ENCODE measurements at places on chromosomes 2 and 18.

DNA sequence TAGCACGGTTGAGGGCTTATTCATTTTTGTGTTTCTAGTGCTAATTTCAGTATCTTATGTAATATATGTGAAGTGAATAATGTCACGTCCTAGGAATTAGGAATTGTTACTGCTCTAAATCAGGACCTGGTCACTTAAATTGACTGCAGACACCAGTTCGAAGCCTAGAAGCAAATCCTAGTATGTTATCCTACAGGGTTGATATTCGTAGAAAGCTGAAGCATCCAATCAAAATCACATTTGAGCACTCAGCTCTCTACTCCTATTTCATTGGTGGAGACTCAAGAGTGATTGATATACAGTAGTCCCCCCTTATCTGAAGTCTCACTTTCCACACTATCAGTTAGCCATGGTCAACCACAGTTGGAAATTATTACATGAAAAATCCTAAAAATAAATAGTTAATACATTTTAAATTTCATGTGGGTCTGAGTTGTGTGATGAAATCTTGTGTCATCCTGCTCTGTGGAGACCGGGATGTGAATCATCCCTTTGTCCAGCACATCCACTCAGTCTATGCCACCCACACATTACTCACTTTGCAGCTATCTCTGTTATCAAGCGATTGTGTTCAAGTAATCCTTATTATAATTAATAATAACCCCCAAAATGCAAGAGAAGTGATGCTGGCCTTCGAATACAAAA lies 35.2 kb upstream of the SCN9A start:
- DNase-seq, result peak; percentile 91

DNA sequence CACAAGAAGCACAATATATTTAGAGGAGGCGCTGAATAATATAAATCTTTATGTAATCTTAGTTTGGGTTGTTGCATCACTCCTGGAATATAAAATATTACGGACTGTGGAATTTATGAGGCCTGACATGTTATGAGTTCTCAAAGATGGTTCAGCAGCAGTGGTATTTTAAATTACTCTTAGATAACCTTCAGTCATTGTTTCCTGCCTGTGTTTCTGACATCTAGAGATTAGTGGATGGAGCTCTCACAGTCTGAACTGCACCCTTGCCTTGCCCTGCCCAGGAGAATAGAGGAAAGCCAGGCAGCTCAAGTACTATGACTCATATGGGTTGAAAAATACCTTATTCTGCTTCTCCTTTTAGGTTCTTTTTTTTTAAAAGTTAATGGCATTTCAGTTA lies 70.0 kb downstream of the ACSL3 start:
- DNase-seq, result no peak

DNA sequence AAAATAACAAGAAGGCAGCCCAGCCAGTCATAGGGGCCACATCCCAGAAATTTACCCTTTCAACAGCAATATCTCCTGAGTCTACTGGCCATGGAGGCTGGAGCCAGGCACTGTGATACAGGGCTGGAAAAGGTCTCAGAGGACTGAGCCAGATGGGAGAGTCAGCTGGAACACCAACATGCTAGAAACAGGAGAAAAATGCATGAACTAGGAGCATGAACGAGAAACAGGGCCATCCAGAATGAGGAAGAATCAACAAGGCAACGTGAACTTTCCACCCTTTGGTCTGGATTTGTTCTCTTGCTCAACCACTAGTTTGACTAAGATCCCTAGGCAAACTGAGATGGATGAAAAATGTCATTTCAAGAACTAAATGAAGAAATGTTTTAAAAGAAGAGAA lies 13.1 kb downstream of the PID1 start:
- no peak for DNase-seq

DNA sequence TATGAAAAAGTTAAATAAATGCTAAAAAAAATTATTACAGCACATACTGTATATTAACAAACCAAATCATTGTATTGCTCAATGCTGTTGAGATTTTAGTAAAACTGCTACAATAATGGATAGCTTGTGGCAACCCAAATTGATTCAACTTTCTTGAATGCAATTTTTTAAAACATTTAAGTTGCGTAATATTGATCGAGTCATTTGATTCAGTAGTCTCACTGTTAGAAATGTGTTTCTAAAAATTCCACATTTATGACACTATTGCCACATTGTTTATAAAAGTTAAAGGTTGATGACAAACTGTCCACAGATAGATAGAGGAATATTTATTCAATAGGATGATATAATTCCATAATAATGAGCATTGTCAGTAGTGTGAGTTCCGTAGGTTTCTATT lies 640.7 kb upstream of the CRIM1 start:
- DNase-seq, result peak; percentile 5

- no peak for DNase-seq
Observed at GRCh38 chr2:185674232-185674631, 64.4 kb upstream of the FSIP2 start.

DNA sequence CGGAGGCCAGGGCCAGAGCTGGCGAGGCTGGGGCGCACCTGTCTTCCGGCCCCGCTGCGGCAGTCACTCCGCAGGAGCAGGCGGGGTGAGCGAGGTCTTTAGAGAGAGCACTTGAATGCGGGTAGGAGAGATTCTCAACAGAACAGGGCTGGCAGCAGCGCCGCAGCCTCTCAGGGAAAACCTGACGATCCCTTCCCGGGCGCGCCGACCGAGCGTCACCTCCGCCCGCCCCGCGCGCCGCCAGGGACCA lies 526 bp downstream of the PRKRA start:
- DNase-seq, result no peak

GRCh38 chr18:75142677-75143076 lies 66.3 kb downstream of the PTGR3 start:
- DNase-seq, result no peak

- no peak for DNase-seq
Observed at GRCh38 chr2:100900156-100900795, 80.3 kb downstream of the NPAS2 start.

DNA sequence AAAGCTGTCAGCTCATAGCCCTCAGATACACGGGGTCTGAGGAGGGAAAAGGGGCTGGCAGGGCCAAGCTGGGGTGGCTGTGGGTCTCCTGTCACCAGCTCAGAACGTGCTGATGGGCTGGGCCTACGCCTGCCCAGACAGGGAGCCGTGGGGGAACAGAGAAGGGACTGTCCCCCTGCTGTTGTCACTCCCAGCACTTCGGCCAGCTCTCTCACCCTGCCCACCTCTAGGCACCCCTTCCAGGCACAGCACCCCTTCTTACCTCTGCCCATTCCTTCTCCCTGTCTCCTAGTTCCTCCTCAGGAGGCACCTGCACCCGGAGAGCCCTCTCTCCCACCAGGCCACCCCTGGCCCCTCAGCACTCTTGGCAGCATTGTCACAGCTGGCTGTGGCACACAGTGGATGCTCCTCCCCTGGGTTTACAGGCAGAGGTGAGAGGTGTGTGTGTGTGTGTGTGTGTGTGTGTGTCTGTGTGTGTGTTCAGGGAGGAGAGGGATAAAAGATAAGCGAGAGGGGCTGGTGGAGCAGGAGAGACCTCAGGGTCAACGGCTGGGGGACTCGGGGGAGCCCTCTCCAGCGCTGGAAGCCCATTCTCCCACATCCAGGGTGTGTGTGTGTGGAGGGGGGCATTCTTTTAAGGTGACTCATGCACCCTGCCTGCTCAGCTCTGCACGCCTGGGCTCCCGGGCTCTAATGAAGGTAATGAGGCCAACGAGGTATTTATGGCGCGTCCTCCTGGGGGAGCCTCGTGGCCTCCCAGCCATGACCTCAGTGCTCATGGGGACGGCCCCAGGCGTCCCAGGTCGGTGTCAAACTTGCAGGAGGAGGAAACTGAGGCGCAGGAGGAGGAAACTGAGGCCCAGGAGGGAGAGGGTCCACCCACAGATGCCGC lies 66.1 kb upstream of the SMAD7 start:
- DNase-seq, result peak; percentile 93

DNA sequence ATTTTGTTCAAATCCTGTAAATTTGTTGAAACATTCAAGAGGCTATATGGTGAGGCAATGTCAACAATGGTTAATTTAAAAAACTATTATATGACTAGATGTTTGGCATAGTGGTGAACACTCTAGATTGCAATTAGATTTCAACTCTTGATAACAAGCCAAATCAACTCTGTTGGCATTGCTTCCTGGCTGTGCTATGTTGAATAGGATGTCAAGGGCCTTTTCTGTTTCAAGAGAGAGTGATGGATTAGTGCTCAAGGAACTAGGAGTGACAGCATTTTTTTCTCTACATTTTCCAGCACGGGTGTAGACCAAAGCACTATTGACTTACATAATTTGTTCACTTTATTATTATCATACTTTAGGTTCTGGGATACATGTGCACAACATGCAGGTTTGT lies 172.4 kb upstream of the KCNH7 start:
- no peak for DNase-seq

DNA sequence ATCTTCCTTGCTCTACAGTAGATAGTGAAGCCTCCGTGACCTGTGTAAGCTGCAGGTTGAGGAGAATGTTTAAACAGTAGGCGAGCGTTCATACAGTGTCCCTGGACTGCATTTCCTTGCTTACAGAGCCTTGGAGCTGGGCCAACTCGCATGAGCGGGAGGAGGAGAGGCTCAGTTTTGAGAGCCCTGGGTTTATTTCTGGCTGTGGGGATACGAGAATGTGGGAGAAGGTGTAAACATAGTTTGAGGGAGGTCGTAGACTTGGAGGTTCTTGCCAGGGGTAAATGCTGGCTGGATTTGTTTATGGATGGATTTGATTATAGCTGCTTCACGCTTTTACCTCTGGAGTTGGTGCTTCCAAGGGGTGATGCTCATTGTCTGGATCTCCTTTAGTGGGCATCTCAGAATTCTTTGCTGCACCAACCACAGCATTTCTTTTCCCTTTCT lies 20.8 kb downstream of the CRIM1 start:
- peak; percentile 63 for DNase-seq

DNA sequence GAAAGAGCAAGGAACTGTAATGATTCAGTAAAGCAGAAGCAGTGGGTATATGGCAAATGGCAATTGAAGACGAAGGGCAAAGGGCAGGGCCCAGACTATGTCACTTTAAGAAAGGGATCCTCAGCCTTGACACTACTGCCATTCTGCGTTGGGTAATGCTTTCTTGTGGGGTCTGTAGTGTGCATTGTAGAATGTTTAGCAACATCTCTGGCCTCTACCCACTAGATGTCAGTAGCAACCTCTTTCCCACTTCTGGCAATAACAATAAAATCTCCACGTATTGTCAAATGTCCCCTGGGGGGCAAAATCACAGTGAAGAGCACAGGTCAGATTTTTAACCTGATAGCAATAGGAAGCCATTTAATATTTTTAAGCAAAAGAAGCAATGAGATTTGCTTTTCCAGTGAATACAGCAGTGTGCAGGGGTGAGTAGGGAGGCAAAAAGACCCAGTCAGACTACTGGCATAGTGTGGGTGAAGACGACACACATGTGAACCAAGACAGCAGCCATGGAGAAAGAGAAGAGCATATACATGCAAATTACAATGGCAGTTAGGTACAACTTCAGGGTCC lies 209.5 kb downstream of the DYM start:
- peak; percentile 47 for DNase-seq

DNA sequence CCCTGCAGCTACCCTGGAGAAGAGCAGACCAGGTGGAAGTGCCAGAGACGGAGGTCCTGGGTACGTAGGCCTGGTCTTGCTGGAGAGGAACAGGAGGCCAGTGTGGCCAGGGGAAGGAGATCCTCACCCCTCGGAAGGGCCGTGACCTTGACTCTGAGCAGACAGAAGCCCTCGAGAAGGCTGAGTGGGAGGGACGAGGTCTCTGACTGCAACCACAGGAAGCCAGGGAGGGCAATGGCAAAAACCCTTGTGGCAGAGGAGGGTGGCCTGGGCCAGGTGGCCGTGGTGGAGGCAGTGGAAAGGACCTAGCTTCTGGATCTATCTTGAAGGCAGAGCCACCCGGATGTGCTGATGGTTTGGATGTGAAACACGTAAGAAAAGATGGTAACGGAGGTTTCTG lies 28.1 kb downstream of the THAP4 start:
- no peak for DNase-seq

DNA sequence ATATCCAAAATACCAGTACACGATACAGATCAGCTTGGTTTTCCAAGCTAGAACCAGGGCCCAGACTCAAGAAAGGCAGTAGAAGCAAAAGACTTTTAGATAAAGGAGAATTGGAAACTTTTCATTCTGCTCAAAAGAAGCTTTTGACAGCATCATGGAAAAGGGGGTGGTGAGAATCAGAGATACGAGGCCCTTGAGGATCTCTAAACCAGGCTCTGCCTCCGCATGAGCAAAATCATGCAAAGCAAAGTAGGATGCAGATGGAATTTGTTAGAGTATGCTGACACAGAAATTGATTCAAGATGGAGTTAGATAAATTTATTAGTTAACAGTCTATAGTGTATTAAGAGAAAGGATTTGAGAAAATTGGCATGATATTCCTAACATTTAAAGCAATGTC lies 39.8 kb downstream of the FAM98A start:
- no peak for DNase-seq

- DNase-seq, result no peak
Observed at GRCh38 chr2:239396881-239397681, 3.7 kb downstream of the HDAC4 start.

GRCh38 chr2:71546275-71546638 lies 92.9 kb downstream of the DYSF start:
- DNase-seq, result no peak

DNA sequence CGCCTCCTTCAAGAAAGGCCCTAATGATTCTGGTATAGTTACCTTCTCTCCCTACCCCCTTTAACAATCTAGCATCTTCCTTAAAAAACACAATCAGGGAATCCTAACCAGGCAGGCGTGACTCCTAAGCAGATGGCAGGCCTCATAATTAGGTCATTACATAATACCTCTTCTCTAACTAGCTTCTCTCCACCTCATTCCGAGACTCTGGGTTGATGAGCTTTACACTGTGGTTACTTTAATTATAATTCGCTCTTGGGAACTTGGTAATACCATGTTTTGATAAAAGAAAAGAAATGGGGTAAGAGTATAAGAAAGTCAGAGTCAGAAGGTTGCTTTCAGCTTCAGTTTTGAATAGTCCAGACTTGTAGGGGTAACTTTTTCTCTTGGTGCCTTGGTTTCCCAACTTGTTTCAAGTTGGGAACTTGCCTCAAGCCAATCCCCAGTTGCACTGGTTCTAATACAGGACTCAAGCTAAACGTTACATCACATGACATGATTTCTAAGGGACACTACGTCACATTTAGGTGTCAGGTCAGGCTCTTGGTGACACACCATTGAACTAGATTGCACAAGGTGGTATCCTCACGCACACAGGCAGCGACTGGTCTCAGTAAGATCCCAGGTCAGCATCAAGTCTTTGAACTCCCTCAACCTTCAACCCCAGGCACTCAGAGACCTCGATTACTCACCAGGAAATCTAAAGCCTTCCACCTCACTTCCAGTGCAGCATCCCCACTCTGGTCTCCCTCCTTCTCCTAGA lies 59.2 kb downstream of the AAK1 start:
- DNase-seq, result no peak

DNA sequence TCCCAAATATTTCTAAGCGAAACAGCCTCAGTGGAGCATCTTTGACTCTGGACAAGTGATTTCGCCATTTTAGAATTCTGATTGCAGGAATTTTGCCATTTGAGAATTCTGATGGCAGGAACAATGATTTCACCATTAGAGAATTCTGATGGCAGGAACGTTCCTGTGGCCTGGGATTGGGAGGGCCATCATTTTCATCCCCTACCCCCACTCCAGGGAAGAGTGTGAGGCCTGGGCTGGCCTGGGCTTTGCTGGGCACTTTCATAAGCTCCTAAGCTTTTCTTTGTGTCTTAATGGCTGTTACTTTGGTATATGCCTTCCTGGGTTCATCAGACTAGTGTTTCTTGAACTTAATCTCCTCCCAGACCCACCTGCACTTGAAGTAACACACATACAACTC lies 129.3 kb upstream of the EPAS1 start:
- peak; percentile 57 for DNase-seq

Data from fibroblast of skin of back (primary cell).